ENCODE measurements at places on chromosomes 12 and 14.

DNA sequence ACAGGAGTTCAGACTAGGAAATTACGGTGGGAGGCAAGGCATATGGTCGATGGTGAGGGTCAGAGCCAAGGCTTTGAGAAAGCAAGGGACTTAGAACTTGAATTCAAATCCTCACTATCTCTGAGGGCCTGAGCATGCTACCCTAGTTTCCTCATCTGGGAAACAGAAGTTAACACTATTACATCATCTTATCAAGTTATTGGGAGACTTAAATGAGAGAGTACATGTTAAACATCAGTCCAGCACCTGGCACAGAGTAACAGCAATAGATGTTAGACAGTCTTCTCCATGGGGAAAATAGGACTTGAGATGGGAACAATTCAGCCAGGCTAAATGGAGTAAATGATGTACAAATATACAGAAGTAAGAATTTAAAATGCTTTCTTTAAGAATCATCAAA is 38.5 kb downstream of the SLC38A1 start:
- H3K27me3 ChIP-seq, result no peaks in the 10 kb centered on the region
- H3K36me3 ChIP-seq, result peaks cover 94% of the 10 kb centered on the region
- peaks cover 77% of the 10 kb centered on the region for H3K4me1 ChIP-seq

DNA sequence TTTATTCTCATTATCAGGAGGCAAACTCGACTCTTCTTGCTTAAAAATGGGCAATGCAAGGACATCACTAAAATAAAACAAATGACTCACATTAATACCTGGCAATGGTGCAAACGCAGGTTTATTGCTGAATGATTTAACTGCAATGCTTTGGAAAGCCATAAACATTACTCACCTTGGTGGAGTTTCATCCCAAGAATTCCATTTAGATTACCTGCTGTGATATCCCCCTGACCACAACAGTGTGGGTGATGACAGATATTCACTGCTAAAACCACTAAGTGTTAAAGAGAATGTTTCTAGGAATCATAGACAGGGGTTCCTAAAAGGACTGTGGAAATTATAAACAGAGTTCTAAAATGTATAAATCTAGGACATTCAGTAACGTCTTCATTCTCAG is 35.3 kb upstream of the CSRNP2 start:
- no peak overlapping the region for H3K27ac ChIP-seq
- no peak overlapping the region for H3K4me3 ChIP-seq
- H3K36me3 ChIP-seq, result peaks cover 49% of the 10 kb centered on the region
- no peaks in the 10 kb centered on the region for H3K27me3 ChIP-seq

- H3K27ac ChIP-seq, result no peak overlapping the region
- H3K4me3 ChIP-seq, result no peak overlapping the region
- no peak for DNase-seq
- H3K36me3 ChIP-seq, result no peaks in the 10 kb centered on the region
- peaks cover 4% of the 10 kb centered on the region for H3K4me1 ChIP-seq
- peaks cover 6% of the 10 kb centered on the region for H3K27me3 ChIP-seq
Measured at GRCh38 chr12:130280231-130280630, 57.5 kb upstream of the PIWIL1 start.

DNA sequence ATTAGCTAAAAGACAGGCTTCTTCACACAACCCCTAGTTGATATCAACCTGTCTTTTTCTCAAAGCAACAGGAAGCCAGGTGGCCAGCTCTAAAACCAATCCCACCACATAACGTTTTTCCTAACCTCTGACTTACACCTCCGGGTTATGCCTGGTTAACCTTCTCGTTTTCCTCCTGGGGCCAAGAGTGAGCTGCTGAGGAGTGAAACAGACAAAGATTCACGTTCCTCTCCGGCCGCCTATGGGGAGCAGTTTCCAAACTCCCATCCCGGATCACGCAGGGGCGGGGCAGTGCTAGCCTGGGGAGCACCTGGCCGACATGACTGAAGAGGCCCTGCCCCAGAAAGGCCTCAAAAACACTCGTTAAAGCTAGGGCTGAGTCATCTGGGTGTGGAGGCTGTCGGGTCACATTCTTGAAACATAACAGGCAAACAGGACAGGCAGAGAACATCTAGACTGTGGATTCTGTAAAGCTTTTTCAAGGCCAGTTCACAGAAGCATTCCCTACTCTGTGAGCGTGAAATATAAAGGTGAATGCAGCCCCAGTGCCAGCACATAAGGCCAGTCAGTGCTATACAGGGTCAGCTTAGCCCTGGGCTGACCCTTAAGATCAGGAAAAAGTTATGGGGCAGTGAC is 25.9 kb upstream of the LGALS3 start:
- no peaks in the 10 kb centered on the region for H3K27me3 ChIP-seq
- H3K4me3 ChIP-seq, result peak overlapping the region; percentile 66
- peaks cover 59% of the 10 kb centered on the region for H3K4me1 ChIP-seq
- peak; percentile 71 for DNase-seq
- peaks cover 5% of the 10 kb centered on the region for H3K36me3 ChIP-seq
- H3K27ac ChIP-seq, result peak overlapping the region; percentile 96

- H3K36me3 ChIP-seq, result peaks cover 72% of the 10 kb centered on the region
- no peak overlapping the region for H3K4me3 ChIP-seq
- peaks cover 20% of the 10 kb centered on the region for H3K4me1 ChIP-seq
- no peaks in the 10 kb centered on the region for H3K27me3 ChIP-seq
- peak overlapping the region; percentile 16 for H3K27ac ChIP-seq
Measured at GRCh38 chr12:11752403-11753149, 103.1 kb downstream of the ETV6 start.

DNA sequence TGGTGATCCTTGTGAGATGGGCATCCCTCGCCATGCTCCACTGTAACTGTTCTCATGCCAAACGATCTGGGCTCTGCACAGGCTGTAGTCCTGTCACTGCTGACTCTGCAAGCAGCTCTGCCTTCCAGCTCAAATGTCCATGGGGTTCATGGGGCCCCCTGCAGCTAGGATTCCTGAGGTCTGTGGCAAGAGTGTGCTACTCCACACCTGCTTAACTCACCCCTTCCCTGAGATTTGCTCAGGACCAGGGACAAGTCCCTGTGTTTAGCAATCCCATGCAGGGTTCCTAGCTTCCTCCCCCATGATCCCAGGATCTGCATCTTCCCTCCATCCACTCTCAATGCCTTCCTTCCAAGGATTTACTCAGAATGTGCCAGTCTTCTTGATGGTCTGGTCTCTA is 241.0 kb downstream of the ASCL1 start:
- H3K4me1 ChIP-seq, result no peaks in the 10 kb centered on the region
- no peaks in the 10 kb centered on the region for H3K36me3 ChIP-seq
- DNase-seq, result no peak

DNA sequence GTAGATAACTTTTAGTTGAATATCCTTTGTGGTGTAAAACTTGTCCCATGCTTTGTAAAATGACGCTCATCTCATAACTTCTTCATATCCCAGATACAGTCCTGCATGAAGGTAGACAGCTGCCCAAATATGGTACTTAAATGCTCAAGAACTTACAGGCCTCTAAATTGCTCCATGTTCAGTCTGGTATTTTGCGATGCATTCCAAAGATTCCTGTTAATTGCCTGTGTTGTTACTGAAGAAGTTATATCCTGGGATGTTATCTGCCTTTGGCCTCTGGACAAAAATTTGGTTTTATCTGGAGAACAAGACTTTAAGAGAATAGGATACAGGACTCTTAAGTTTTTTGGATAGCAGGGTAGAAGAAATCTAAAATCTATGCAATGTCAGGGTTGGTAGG is 473.0 kb downstream of the PCNX1 start:
- no peak for DNase-seq
- no peak overlapping the region for H3K27ac ChIP-seq
- peaks cover 30% of the 10 kb centered on the region for H3K36me3 ChIP-seq

- no peak overlapping the region for H3K27ac ChIP-seq
- no peak overlapping the region for H3K4me3 ChIP-seq
- H3K27me3 ChIP-seq, result no peaks in the 10 kb centered on the region
- DNase-seq, result no peak
- H3K4me1 ChIP-seq, result peaks cover 13% of the 10 kb centered on the region
Measured at GRCh38 chr12:45326358-45326975, 110.6 kb downstream of the ANO6 start.

- no peak for DNase-seq
- H3K36me3 ChIP-seq, result peaks cover 91% of the 10 kb centered on the region
- H3K4me3 ChIP-seq, result no peak overlapping the region
- peak overlapping the region; percentile 22 for H3K27ac ChIP-seq
- H3K4me1 ChIP-seq, result peaks cover 29% of the 10 kb centered on the region
Measured at GRCh38 chr12:6548966-6549683, 6.7 kb downstream of the IFFO1 start.

DNA sequence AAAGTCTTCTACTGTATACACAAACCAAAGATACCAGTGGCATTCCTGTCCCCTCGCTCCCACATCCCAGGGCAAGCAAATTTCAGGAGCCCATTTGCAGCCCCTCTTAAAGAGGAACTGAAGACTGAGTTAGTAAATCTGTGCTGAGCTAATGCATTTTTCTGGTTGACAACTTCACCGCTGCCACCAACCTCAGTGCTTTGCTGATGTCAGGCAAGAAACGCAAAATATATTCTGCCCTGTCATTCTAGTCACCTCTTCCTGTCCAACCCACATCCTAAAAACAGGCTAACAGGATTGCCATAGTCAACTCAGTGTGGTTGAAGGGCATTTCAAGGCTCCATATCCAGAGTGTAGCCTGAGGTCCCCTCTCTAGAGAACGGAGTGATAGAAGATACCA is 59.4 kb upstream of the FICD start:
- no peaks in the 10 kb centered on the region for H3K36me3 ChIP-seq
- H3K27ac ChIP-seq, result no peak overlapping the region
- H3K4me3 ChIP-seq, result no peak overlapping the region
- H3K4me1 ChIP-seq, result no peaks in the 10 kb centered on the region

DNA sequence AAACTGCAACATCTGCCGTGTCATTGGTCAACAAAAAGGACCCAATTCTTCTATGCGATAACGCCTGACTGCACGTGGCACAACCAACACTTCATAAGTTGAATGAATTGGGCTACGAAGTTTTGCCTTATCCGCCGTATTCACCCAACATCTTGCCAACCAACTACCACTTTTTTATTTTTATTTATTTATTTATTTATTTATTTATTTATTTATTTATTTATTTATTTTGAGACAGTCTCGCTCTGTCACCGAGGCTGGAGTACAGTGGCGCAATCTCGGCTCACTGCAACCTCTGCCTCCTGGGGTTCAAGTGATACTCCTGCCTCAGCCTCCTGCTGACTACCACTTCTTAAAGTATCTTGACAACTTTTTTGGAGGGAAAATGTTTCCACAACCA is 127.4 kb downstream of the RASSF9 start:
- H3K36me3 ChIP-seq, result no peaks in the 10 kb centered on the region
- H3K27me3 ChIP-seq, result no peaks in the 10 kb centered on the region
- H3K4me1 ChIP-seq, result no peaks in the 10 kb centered on the region
- DNase-seq, result no peak

GRCh38 chr14:56810836-56811592 is 735 bp upstream of the OTX2 start:
- no peaks in the 10 kb centered on the region for H3K36me3 ChIP-seq
- no peak overlapping the region for H3K4me3 ChIP-seq
- peaks cover 91% of the 10 kb centered on the region for H3K27me3 ChIP-seq
- H3K27ac ChIP-seq, result peak overlapping the region; percentile 29
- DNase-seq, result no peak
- peaks cover 33% of the 10 kb centered on the region for H3K4me1 ChIP-seq

- H3K27me3 ChIP-seq, result no peaks in the 10 kb centered on the region
- no peak overlapping the region for H3K4me3 ChIP-seq
- no peak for DNase-seq
- H3K4me1 ChIP-seq, result no peaks in the 10 kb centered on the region
Measured at GRCh38 chr12:83408146-83408545, 721.4 kb downstream of the TMTC2 start.

GRCh38 chr14:51008446-51008845 is 64.2 kb upstream of the PYGL start:
- H3K27me3 ChIP-seq, result no peaks in the 10 kb centered on the region
- H3K4me1 ChIP-seq, result peaks cover 6% of the 10 kb centered on the region
- no peaks in the 10 kb centered on the region for H3K36me3 ChIP-seq
- no peak overlapping the region for H3K4me3 ChIP-seq
- DNase-seq, result no peak
- H3K27ac ChIP-seq, result no peak overlapping the region

DNA sequence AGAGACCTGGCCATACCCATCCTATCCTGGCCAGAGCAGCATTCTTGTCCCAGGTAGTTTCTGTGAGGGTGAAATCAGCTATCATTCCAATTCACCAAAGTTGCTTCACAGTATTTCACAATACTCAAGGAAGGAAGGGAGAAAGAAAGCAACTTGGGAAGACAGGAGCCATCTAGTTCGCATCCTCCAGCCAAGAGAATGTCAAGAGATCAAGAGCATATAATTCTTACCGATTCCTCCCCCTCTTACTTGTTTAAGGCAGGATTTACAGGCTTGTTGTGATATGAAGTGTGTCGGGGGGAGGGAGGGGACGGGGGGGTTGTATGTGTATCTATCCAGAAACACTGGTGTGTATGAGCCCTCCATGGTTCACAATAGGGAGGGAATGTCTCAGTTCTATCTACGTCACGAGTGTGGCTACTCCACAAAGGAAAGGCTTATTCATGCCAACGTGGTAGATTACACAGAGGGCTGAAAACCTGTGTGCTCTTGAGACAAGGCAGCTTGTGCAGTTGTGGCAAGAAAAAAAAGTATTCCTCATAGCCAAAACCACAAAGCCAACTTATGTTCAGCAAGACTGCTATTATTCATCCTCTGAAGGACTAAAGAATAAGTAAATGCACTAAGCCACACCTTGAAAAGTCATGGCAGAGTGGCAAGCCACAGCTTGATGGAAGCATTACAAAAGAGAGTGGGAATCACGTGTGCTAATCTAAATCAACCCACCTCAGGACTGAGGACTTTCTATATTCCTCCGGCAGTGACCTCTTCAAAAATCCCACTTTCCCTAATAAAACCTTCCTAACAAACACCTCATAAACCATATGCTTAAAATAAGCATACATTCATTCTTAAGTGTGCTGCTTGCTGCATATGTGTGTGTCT is 35.0 kb downstream of the CORO1C start:
- peaks cover 67% of the 10 kb centered on the region for H3K4me1 ChIP-seq
- peaks cover 47% of the 10 kb centered on the region for H3K36me3 ChIP-seq
- no peaks in the 10 kb centered on the region for H3K27me3 ChIP-seq
- no peak for DNase-seq
- peak overlapping the region; percentile 31 for H3K4me3 ChIP-seq

- H3K27ac ChIP-seq, result no peak overlapping the region
- DNase-seq, result no peak
- H3K4me1 ChIP-seq, result peaks cover 6% of the 10 kb centered on the region
- no peaks in the 10 kb centered on the region for H3K27me3 ChIP-seq
Measured at GRCh38 chr12:22268406-22268805, 66.1 kb downstream of the ST8SIA1 start.

DNA sequence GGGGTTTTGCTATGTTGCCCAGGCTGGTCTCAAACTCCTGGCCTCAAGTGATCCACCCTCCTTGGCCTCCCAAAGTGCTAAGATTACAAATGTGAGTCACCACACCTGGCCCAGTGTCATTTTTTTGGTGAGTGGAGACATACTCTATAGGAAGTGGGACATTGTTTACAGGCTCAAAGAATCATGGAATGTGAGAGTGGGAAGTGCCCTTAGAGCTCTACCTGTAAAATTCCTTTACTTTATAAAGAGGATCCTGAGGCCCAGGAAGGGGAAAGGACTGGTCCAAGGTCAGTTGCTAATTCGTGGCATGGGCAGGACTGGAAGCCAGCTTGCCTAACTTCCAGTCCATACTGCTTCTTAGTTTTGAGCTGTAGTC is 8.7 kb upstream of the ADCK1 start:
- H3K4me3 ChIP-seq, result no peak overlapping the region
- H3K36me3 ChIP-seq, result no peaks in the 10 kb centered on the region
- no peak for DNase-seq
- peaks cover 27% of the 10 kb centered on the region for H3K27me3 ChIP-seq

Data from activated T-cell treated with anti-CD3 and anti-CD28 coated beads, Interleukin-2, amount 50 U/mL, for 24 hours (primary cell).